ENCODE measurements at places on chromosomes 13 and 19.

GRCh38 chr13:97212004-97212403 lies 10.1 kb upstream of the MBNL2 start:
- no peak for DNase-seq

- no peak for DNase-seq
These were observed 246.9 kb downstream of the DCLK1 start for GRCh38 chr13:35884211-35884760.

- no peak for DNase-seq
These were observed 70.7 kb upstream of the TDRD3 start for GRCh38 chr13:60326273-60326672.

- DNase-seq: no peak
These were observed 220.4 kb downstream of the VWA8 start for GRCh38 chr13:41740479-41740878.

GRCh38 chr13:98998831-98999638 lies 21.2 kb upstream of the DOCK9 start:
- DNase-seq: no peak

GRCh38 chr19:55688422-55689218 lies 13.6 kb downstream of the EPN1 start:
- DNase-seq: no peak

GRCh38 chr13:79557666-79558065 lies 76.7 kb downstream of the NDFIP2 start:
- DNase-seq: no peak

All from NCI-H446 (cell line).